SHP77 treated with DMSO at 0.1 percent for 48 hours (cell line): ENCODE measurements at places on chromosomes 7 and 10.
A peak's percentile ranks its signal among the peaks of the same experiment; 100 is the strongest.

DNA sequence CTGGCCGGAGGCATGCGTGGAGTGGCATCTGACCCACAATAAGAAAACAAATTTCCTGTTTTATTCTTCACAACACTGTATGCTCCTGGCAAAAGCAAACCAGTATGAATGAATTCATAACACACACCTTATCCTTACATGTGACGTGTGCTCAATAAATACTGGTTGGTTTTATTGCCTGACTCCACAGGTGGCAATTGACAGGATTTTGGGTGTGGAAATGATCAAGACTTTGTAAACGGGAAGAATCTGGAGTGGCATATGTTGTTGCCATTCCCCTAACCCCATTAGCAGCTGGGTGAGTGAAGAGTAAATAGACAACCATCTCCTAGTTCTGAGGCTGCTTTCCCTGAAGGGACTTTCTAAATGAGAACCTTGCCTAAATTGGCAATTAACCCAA is 215.5 kb upstream of the AOAH start:
- DNase-seq, result no peak

DNA sequence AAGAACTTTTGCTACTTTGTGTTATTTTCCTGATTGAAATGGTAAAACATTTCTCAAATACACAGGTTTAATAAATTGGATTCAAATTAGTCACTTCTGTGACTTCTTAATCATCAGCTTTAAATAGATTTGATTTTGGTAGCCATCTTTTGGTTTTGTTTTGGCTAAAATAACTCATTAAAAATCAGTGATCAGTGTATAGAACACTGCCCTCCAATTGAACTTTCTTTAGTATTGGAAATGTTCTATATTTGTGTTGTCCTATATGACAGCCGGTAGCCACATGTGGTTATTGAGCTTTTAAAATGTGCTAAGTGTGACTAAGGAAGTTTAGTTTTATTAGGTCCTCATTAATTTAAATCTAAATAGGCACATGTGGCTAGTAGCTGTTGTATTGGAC is 50.4 kb downstream of the GLCCI1 start:
- DNase-seq, result no peak

DNA sequence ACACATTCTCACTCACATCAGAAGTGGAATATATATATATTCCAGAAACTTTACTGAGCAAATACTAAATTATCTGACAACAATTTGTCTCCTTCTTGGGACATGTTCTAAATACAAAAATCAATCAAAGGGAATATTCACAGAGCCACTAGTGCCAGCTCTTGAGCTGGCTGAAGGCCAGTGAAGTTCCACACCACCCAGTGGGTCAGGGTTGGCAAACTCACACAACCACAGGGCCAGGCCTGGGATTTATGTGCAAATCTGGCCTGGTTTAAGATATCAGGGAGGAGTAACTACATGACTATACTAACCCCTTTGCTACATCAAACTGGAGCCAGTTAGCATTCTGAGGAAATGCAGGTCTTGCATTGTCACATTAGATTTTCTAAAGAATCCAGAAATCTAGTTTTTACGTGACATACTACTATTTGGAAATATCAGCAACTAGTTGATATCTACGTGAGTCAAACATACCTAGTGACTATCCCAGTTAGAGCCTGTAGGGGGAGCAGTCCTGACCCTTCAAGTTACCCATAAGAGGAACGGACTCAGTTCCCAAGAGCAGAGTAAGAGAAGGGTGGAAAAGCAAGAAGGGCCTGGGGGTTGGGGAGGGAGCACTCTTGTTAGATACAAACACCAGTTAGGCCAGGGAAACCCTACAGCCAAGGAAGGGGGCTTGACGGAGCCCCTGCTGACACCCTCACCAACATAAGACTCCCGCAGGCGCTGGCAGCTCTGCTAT is 600.4 kb downstream of the KCNMA1 start:
- DNase-seq, result no peak

DNA sequence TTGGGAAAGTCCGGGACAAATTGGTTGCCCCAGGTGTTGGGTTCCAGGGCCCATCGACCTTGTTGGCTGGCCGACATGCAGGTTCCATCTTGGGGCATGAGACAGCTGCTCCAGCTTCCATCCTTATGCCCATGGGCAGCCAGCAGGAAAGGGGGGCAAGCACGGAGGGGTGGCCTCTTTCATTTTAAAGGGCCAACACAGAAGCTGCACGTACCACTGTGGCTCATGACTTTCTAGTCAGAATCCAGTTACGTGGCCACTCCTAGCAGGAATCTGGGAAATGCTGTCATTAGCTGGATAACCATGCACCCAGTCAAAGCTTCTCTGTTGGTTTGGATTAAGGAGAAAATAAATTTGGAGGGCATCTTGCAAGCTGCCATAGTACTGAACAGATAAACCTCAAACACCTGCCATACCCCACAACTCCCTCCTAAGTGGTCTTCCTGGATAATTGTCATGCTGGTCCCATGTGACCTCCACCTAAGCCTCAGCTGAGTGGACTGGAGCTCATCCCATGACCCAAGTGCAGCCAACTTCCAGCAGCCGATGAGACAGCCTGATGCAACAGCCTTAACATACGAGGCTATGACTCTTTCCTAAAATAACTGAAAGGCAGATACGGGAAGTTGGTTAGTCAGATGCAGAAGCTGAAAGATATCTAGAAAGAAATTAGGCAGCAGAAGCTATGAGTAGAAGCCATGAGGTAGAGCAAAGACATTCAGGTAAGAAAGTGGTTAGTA is 21.4 kb upstream of the GSDME start:
- no peak for DNase-seq

DNA sequence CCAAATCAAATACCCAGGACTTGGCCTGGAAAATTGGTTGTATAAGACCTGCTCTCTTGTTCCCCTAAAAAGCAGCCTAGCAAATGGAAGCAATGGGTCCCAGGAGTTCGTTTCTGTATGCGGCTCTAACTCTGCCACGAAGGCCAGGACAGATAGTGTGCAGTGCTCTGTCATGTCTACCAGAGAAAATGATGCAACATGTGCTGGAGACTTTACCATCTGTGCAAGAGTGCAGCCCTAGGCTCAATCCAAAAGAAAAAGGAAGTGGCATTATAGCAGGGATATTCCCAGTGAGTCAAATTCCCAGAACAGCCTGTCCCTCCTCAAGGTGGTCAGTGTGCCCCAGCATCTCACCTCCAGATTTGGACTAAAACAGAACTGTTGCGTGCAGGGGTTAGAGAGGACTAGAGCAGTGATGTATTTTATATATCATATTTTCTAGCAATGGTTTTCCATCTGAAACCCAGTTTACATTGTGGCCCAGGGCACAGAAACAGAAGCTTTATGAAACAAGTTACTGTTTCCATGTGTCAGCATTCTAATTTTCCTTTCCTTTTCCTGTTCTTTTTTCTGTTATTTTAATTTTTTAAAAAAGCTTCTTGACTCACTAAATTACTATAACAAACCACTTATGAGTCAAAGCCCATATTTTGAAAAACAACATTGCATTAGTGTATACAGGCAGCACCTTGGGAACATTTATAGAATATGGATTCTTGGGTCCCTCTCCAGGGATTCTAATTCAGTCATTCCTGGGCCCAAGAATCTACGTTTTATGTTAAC is 311.2 kb downstream of the RNLS start:
- DNase-seq, result no peak

- DNase-seq, result no peak
Observed at GRCh38 chr7:154862153-154862791, 140.7 kb downstream of the PAXIP1 start.

GRCh38 chr10:126500866-126501265 is 112.6 kb upstream of the ADAM12 start:
- no peak for DNase-seq

DNA sequence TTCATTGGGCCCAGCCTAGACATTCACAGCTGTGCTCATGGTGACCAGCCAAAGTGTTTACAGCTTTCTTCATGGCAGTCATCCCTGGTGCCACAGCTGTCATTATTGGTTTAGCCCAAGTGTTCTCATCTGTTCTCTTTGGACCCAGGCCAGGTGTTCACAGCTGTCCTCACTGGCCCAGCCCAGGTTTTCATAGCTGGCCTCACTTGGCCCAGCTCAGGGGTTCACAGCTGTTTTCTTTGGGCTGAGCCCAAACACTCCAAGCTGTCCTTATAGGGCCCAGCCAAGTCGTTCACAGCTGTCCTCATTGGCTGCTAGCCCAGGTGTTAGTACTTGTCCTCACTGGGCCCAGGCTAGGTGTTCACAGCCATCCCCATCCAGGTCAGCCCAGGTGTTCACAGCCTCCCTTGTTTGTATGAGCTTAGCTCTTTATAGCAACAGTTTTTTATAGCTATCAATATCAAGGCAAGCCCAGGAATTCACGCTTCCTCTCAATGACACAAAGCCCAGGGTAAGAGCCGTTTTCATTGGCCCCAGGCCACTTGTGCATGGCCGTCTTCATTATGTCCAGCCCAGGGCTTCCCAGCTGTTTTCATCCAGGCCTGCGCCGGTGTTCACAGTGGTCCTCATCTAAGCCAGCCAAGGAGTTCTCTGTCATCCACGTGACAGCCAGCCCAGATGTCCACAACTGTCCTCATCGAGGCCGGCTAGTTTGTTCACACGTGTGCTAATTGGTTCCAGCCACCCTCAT is 11.6 kb downstream of the FRG2B start:
- DNase-seq, result peak; percentile 54

DNA sequence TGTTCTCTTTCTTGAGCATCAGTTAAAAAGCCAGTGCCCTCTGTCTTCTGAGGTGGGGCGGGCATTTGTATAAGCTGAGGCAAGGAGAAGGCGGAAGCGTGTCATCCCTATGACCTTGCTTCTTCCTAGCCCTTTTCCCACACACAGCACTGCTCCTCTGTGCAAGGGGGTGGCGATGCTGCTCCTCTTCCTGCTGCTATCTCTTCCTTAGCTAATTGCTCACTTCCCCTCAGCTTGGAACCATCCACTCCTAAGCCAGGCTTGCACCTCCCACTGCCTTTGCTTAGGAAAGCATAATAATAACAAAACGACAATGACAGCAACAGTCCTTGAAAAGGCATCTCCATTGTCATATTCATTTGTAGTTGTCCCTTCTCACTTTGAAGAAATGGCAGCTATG is 366.9 kb downstream of the PHTF2 start:
- DNase-seq, result no peak

DNA sequence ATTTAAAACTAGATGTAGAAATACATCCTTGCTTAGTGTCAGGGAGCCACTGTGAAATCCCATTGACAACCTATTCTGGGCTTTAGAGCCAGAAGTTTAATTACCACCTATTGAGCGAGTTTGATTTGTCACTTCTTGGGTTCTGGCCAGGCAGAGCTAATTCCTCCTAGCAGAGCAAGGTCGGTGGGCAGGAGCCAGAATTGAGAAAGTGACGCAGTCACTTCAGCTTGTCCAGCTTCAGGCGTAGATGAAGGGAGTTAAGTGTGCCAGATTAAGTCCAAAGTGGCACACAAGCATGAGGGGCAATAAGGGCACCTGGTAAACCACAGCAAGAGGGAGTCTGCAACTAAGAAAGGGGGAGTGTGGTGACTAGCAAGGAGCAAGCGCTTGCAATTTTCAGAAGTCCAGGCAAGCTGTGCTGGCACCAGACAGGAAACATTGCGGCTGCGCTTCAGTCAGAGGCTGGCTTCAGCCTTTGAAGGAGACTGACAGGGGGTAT is 119.4 kb downstream of the ST7 start:
- DNase-seq, result peak; percentile 68

DNA sequence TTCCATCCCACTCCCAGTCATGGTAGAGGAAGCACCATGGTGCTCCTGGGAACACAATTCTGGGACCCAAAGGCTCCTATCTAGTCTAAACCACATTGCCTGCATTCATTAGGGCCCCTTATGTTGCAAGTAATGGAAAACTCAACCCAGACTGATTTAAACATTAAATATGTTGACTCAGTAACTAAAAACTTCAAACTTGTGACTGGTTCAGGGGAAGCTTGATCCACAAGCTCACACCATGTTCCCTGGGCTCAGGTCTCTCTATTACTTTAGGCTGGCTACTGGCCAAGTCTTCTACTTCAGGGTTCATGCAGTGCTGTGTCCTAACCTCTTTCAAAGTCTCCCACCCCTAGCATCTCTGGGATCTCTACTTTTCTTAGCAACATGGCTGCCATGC is 13.1 kb downstream of the WNT16 start:
- DNase-seq, result no peak

GRCh38 chr7:82183634-82184033 is 259.9 kb downstream of the CACNA2D1 start:
- no peak for DNase-seq

DNA sequence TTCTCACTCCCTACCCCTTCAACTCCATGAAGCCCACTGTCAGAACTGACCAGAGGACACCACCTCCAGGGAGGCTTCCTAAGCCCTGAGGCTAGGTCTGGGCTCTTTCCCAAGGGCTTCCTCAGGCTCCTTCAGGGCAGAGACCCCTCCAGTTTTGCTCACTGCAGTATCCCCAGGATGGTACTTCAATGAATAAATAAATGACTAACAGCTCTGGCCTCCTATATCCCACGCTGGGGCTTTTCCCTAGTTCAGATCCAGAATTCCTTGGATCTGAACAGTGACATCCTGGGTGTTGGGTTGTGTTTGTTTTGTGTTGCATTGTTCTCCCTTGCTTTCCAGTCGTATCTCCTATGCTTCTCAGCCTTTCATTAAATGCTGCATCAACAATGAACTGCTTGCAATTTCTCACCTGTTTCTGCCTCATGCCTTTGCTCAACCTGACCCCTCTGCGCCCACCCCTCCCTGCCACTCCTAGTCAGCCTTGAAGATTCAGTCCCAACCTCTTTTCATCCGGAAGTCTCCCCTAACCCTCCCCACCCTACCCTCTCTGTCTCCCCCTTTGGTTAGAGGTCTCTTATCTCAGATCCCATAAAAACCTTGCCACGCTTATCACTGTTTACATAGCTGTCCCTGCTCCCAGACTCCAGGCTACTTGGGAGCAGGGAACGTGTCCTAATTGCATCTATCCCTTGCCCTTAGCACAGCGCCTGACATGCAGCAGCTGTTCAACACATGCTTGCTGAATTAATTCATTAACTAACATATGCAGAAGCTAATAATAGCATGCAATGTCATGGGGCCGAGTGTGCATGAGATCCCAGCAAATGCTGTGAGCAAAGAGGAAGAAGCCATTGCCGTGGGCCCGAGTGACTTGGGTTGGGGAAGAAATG is 41.7 kb downstream of the PPP1R3C start:
- no peak for DNase-seq

- no peak for DNase-seq
Observed at GRCh38 chr10:91597197-91597881, 35.5 kb downstream of the PPP1R3C start.

DNA sequence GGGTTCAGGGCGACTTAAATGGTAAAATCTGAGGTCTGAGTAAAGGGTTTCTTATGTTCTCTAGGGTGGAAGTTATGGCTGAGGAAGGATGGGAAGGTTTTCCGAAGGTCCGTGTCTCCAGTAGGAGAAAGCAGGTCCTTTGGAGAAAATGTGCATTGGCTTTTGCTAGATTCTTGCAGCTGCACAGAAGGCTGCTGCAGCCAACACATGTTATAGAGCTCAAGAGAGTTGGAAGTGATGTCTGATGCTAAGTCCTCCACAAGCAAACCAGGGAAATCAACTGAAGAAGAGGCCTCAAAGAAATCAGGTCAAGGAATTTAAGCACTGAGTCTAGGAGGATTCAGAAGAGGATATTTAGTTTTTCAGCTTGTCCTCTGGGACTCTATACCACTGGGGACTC is 404.6 kb downstream of the LRMDA start:
- DNase-seq, result no peak
